ENCODE measurements at places on chromosomes 4 and X.

GRCh38 chrX:124280294-124280902 lies 52.1 kb upstream of the TEX13D start:
- no peak for DNase-seq

DNA sequence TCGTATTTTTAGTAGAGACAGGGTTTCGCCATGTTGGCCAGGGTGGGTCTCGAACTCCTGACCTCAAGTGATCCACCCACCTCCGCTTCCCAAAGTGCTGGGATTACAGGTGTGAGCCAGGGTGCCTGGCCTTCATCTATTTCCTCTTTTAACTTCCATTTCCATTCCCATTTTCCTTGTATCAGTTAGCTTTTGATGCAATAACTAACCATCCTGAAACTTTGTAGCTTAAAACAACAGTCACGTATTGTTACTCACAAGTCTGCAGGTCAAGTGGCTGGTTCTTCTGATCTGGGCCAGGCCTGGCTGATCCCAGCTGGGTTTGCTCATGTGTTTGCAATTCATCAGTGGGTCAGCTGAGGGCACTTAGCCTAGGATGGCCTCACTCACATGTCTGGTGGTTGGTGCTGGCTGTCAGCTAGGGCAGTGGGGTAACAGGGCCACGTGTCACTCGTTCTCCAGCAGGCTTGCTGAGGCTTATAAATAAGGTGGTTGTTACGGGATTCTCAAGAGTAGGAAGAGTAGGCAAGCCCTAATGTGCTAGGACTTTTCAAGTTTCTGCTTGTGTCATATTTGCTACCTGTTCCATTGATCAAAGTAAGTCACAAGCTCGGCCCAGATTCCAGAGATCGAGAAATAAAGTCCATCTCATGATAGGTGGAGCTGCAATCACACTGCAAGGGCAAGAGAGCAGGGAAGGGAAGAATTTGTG lies 88.2 kb downstream of the SOWAHB start:
- DNase-seq = no peak

GRCh38 chrX:16785247-16786138 lies 773 bp upstream of the TXLNG start:
- no peak for DNase-seq

GRCh38 chr4:12492730-12493393 lies 991.3 kb downstream of the RAB28 start:
- DNase-seq = no peak

DNA sequence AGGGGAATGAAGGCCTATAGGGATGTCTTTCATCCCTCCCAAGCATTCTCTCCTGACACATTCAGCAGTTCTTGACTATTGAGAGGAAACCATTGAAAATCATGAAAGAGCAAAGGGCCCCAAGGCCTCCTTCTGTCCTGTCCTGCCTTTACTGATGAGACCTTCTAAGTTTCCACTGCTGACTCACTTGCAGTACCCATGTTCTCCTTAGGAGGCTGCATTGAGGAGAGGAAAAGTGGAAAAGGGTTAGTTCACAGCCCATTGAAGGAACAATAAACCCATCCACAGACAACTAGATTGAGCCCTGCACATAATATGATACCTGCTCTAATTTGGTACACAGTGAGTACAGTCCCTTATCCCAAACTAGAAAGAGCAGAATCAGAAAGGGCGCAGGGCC lies 115.1 kb upstream of the PNPLA4 start:
- no peak for DNase-seq

DNA sequence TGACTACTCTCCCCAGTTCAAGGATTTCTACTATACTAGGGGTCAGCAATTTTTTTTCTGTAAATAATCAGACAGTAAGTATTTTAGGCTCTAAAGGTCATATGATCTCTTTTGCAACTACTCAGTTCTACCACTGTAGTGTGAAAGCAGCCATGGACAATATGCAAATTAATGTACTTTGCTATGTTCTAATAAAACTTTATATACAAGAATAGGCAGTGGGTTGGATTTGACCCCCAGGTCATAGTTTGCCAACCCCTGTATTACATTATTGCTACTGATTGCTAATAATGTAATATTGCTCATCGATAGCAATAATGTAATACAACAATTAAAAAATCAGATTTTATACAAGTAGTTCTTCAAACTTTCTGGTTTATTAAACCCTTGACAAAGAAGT lies 59.2 kb upstream of the GPR34 start:
- DNase-seq = no peak

- DNase-seq = no peak
Observed at GRCh38 chr4:957231-957580, 16.2 kb downstream of the DGKQ start.

DNA sequence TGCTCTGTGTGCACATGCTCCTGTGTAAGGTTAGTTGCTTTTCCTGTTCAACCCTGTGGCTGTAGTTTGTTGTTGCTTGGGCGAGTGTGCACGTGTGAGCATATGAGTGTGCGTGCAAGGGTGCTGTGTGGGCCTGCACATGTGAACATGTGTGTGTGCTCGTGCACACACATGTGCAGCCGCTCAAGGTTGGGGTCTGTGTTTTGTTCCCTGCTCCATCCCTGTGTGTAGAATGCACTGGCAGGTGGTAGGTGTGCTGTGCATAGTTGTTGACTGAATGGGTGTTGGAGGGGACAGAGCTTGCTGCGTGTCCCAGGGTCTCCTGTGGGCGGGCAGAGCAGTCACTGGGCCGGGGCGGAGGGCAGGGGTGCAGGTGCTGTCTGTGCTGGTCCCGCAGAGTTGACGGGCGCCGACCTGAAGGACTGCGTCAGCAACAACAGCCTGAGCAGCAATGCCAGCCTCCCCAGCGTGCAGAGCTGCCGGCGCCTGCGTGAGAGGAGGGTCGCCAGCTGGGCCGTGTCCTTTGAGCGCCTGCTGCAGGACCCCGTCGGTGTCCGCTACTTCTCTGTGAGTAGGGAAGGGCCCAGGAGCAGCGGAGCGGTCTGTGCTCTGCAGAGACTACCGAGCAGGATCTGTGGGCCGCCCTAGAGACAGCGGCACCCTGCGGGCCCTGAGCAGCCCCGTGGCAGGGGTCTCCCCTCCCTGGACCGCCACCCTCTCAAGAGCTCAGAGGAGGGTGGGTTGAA lies 27.9 kb upstream of the HGFAC start:
- DNase-seq = no peak

GRCh38 chrX:121931567-121931966 lies 884.2 kb downstream of the GLUD2 start:
- no peak for DNase-seq

- no peak for DNase-seq
Observed at GRCh38 chr4:147479376-147479775, 1.5 kb upstream of the EDNRA start.

DNA sequence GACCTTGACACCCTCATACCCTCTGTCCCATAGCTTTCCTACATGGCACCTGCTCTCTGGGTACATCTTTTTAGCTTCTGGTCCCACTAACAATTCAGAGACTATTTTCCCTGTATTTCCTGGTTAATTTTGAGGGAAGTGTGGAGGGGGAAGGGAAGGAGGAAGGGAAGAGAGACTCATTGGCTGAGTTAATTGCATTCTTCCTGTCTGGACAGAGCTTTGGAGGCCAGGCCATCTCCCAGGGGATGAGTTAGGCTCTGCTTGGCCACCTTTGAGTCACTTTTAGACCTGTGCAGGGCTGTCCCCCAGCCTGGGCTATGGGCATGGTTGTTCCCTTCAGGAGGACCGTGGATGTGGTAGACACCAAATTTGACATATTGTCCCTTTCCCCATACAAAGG lies 167.9 kb upstream of the PGRMC2 start:
- DNase-seq = no peak

DNA sequence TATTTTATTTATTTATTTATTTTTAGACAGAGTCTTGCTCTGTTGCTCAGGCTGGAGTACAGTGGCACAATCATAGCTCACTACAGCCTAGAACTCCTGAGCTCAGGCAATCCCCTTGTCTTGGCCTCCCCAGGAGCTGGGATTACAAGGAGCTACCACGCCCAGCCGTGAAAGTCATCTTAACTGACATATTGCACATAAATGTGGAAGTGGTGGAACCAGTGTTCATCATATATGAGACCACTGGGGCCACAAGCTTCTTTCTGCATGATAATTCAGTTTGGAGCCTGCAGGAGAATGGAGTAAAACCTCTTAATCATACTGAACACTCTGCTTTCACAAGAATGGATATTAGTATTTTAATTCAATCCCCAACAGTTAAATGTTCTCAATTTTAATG lies 12.5 kb upstream of the CTSO start:
- peak; percentile 13 for DNase-seq

DNA sequence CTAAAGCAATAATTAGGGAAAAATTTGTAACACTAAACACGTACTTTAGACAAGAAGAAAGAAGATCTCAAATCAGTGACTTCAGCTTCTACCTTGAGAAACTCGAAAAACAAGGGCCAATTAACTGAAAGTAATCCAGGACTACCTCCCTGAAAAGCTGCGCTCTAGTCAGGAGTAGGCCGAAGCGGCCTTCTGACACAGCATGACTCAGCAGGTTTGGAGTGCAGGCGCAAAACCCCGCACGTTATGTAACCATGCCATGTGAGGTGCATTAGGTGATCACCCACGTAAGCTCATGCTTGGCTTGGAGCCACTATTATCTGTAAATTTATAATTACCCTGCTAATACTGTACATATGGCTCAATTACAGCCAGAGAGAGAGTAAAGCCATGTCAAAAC lies 52.8 kb upstream of the CCDC149 start:
- DNase-seq = peak; percentile 15

DNA sequence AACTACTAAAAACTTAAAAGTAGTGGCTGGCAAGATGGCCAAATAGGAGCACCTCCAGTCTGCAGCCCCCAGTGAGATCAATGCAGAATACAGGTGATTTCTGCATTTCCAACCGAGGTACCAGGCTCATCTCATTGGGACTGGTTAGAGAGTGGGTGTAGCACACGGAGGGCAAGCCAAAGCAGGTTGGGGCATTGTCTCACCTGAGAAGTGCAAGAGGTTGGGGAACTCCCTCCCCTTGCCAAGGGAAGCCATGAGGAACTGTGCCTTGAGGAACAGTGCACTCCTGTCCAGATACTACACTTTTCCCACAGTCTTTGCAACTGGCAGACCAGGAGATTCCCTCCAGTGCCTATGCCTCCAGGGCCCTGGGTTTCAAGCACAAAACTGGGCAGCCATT lies 311.1 kb downstream of the PAPSS1 start:
- no peak for DNase-seq

GRCh38 chr4:10041036-10041435 lies 19.7 kb upstream of the SLC2A9 start:
- no peak for DNase-seq

- no peak for DNase-seq
Observed at GRCh38 chrX:133812402-133812801, 173.0 kb downstream of the GPC3 start.

GRCh38 chr4:4428966-4429875 lies 42.3 kb downstream of the NSG1 start:
- DNase-seq = no peak

DNA sequence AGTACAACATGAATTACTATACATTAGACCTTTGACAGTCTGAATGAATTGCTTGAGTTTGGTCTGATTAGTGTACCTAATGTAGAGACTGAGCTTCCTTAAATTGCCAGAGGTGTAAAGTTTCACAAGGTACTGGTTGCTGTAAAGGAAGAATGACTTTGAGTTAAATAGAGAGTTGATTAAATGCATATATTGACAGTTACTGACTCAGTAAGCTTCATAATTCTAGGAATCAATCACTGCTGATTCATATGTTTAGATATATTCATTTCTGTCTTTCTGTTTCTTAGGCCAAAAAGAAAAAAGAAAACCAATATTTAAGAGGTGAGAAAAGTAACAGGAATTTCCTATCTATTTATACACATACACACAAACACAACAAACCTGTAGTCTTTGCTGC lies 16.2 kb upstream of the ART3 start:
- DNase-seq = no peak

DNA sequence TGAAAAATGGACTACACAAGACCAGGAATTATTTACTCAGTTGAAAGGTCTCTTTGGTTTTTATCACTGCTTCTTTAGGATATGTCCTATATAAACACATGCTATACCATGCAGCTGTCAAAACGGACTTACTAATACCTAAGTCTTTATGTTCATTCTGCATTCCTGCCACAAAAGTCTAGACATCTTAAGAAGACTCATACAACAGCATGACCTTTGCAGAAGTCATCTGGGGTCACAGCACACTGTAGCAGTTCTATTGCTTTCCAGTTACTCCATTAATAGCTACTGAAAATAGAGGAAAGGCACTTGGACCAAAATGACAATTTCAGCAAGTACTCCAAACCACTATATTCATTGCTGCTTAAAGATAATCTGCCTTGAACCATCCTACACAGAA lies 53.2 kb downstream of the DDX60 start:
- no peak for DNase-seq

GRCh38 chr4:153824501-153824900 lies 35.6 kb upstream of the SFRP2 start:
- no peak for DNase-seq

GRCh38 chr4:25667931-25668557 lies 12.4 kb downstream of the SLC34A2 start:
- no peak for DNase-seq

GRCh38 chr4:87339440-87339839 lies 16.8 kb upstream of the HSD17B13 start:
- no peak for DNase-seq

- DNase-seq = no peak
Observed at GRCh38 chr4:34181891-34182290, 2062.4 kb downstream of the ARAP2 start.

DNA sequence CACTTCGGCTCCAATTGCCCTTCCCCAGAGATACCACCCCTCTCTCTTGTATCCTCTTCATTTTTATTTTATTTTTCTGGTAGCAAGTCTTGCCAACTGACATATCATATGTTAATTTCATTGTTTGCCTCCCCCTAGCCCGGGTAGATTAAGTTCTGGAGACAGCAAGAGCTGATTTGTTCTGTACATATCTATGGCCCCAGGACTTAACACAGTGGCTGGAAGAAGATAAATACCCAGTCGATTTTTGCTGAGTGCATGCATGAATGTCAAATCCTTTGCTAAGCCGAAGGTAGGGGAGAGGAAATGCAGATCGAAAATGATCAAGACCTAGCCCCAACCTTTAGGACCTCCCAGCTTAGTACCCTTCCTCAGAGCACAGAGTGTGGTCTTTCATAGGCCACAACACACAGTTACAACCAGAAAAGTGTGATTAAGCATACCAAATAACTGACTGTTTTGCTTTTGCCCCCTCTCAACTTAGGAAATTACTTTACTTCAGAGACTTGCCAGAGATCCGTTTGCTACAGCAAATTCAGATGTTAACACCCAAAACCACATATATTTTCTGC lies 58.7 kb upstream of the KLF3 start:
- DNase-seq = no peak

- DNase-seq = no peak
Observed at GRCh38 chr4:61400439-61401038, 200.4 kb downstream of the ADGRL3 start.

DNA sequence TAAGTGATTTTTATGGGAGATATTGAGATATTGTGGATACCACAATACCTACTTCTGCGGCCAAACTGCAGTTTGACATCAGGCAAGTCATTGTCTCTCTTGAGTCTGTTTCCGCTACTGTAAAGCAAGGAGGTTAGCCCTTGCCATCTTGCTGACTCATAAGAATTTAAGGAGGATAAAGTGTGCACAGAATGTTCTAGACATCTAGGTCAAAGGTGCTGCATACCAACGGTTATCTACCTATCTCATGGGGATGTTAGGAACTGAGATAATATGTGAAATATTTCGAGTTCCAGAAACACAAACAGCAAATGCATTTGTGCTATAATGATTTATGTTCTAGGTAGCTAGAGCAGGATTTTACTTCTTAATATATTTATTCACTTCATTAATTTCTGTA lies 211.5 kb upstream of the NR3C2 start:
- no peak for DNase-seq

GRCh38 chr4:187547316-187547715 lies 448.3 kb upstream of the ZFP42 start:
- DNase-seq = no peak

GRCh38 chrX:21158678-21159077 lies 215.5 kb upstream of the CNKSR2 start:
- DNase-seq = no peak

All from inflammatory macrophage treated with lipopolysaccharide for 4 hours (primary cell).